ENCODE measurements at places on chromosomes 4 and X.

- DNase-seq = peak; percentile 70
Measured at GRCh38 chr4:150126201-150126863, 48.1 kb downstream of the DCLK2 start.

DNA sequence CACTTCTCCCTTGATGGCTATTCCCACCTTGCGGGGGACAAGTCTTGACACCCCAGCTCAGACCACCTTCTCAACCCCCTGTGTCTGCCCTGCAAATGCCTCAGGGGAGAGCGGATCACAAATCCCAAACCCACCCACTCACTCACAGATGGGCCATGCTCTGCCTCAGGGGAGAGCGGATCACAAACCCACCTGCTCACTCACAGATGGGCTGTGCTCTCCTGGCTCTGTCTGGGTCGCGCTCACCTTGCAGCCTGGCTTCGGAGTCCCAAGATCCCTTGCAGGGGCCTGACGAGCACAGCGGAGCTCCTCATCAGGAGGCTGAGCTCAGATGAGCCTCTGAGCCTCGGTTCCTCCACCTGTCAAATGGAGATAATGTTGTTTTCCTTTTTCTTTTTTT is 38.6 kb downstream of the HTRA3 start:
- no peak for DNase-seq

- DNase-seq = peak; percentile 79
Measured at GRCh38 chr4:53656421-53656981, 65.2 kb upstream of the LNX1 start.

DNA sequence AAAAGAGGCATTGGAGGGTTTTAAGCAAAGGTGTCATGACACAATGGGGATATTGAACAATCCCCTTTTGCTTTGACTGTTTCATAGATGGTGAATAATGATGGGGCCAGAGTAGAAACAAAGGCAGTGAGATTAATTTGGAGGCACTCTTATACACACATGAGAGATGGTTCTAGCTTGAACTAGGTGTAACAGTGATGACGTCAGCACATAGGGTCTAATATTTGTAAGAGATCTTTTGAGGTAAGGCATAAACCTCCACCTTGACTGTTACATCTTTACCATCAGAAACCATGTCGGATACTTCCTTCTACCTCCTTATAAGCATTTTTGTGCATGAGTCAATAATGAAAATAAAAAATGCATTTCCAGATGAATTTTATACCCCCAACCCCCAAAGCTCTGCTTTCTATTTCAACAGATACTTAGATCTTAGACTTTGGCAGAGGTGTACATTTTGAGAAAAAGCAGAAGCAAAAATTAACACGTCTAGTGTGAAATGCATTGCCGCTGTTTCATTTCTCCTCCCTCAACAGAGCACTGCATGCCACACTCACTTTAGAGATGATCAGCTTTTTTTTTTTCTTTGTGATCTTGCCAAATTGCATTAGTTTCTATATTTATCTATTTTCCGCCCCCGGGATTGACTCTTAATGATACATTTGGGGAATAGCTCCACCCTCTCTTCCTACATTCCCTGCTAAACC is 87.2 kb downstream of the HS3ST1 start:
- DNase-seq = no peak

- no peak for DNase-seq
Measured at GRCh38 chr4:74453037-74453635, 8.2 kb downstream of the AREG start.

- DNase-seq = peak; percentile 83
Measured at GRCh38 chrX:107775734-107776511, at the start of gene TSC22D3. Gene TSC22D3, minus strand, starts transcription at chrX:107775787. Its CDS starts 368 bp downstream, at chrX:107775419.

DNA sequence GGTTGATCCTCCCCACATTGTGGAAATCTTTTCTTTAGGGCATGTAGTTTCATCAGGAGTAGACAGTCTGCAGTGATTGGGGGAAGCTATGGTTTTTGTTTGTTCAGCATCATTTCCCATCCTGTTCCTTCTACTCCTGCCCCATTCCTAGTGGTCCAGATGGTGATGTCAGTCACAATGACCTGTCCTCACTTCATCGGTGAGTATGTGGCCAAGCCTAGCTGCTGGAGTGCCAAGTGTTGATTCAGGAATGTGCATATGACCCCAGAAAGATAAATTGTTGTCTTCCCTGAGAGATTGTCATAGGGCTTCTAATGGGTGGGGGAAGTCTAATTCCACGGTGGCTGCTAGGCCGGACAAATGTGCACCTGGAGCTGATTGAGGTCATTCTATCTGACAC is 130.6 kb upstream of the FAT1 start:
- no peak for DNase-seq

DNA sequence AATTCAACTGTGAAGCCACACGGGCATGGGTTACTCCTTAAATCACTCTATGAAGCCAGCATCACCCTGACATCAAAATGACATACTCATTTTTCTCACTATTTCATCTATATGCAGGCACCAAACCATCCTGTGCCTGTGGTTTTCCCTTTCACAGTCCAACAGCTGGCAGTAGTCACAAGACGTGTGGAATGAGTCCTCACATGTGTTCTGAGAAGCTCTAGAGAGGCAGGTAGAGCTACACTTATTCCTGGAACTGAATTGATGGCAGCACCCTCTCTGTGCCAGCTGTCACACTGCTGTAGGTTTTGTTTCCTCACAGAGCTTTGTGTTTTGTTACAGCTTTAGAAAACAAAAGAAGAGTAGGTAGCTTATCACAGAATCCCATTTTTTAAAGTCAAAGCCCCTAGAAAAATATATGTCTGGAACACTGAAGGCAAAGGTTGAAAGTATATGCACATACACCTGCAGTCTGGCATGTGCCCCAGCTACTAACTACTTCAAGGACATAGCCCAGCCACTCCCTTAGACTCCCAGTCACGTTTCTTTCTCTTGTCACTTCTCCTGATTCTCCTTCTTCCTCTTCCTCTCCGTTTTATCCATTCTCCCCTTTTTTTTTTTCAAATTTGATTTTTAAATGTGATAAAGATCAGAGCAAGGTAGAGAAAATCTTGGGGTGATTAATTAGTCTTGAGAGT is 107.1 kb downstream of the ANXA10 start:
- no peak for DNase-seq

DNA sequence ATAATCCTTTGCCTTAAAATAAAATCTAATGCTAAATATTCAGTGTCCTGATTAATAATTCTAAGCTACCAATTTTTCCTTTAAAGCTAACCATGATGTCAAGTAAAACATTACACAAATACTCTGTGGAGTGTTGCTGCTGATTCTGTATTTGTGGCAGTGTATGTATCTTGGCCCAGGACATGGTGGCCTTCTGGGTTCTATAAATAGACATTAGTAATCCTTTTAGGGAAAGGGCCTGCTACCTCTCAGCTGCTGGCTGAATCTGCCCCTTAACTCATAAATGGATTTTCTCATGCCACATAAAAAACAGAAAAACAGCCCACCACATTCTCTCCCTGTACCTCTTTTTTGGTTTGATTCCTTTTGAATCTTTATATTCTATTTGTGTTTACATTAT is 1.2 kb upstream of the XK start:
- no peak for DNase-seq

DNA sequence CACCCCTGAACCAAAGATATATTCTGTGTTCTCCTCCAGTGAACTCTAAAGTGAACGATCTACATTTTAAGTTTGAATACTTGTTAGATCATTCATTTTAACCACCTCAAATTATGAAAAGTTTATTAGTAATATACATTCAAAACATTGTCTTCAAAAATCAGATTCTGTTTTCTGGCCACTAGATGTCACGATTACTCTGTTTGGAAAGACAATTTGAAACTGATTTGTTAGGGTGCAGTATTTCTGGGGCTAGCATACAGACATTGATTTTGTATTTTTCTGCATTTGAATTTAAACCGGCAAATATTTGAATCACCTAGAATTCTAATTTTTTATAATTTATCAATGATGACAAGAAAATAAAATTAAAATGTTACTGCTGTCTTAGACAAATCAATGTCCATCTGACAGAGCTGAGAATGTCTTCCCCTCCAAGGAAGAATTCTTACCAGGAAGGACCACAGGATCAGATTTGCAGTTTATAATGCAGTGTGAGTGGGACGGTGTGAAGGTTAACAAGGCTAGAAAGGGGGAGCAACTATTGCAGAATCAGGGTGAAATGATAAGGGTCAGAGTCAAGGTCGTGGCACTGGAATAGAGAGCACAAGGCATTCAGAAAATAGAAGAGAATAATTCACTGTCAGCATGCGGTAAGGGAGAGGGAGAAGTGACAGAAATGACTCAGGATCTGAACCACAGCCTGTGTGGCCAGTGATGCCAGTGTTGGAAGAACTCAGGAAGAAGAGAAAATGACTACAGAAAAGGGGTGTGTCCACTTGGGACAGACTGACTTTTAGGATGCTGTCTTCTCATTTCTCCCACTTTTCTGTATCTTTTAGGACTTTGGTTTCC is 91.6 kb downstream of the ANXA10 start:
- peak; percentile 42 for DNase-seq

DNA sequence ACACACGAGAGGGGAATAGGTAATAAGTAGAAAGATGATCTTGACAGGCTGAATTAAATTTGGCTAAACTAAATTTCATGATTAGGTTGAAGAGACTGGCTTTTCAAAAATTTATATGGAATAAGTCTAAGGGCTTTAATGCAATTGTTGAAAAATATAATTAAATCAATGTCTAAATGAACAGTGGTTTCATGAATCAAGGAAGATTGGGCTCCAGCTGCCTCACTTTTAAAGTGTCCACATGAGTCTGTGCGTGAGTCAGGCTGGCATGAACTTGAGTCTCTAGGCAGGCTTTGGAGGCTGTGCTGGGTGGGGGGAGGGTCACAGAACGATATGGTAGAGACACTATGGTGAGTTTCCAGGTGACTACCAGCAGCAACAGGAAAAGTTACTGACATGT is 111.9 kb downstream of the SORBS2 start:
- no peak for DNase-seq

GRCh38 chr4:114237997-114238396 is 258.6 kb upstream of the ARSJ start:
- DNase-seq = no peak

DNA sequence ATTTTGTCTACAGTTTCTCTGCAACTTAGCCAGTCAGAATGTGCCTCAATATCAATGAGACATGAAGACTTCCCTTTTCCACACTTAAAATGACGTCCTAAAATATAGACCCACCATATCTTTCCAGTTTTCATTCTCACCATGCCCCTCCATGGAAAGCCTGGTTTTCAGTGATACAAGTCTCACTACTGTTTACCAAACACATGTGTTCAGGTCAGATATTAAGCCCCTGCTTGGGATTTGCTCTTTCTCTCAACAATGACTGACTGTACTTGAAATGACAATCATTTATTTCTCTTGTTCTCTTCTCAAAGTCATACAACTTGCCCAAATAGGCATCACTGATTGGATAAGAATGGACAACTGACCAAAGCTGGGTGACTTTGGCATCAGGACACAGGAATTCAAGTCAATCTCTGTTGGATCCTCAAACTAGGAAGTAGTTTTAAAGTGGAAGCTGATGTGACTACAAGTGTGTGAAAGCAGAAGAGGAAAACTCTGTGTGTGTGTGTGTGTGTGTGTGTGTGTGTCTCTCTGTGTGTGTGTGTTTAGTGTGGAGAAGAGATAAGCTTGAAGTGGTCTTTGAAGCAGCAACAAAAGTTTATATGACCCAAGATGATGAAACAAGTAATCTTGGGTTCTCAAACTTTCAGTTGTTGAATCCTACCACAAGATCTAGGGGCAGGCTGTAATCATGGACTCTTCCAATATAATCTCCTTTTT is 217.4 kb upstream of the FGF13 start:
- DNase-seq = no peak

- DNase-seq = peak; percentile 21
Measured at GRCh38 chr4:109721033-109721432, 8.8 kb downstream of the PLA2G12A start.

DNA sequence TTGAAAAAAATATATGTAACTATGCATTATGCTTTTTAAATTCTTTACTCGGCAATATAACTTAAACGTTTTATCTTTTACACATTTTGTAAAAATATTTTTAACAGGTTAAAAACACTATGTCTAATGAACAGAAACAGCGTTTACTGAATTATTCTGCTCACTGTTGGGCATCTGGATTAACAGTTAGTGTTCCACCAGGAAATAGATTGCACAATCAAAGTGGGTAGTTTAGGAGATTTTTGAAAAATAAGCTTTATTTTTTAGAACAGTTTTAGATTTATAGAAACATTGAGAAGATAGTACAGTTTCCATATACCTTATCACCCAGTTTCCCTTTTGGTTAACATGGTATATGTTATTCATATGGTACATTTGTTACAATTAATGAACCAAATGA is 63.1 kb upstream of the FREM3 start:
- DNase-seq = no peak
